ENCODE measurements at places on chromosomes 13 and 19.

DNA sequence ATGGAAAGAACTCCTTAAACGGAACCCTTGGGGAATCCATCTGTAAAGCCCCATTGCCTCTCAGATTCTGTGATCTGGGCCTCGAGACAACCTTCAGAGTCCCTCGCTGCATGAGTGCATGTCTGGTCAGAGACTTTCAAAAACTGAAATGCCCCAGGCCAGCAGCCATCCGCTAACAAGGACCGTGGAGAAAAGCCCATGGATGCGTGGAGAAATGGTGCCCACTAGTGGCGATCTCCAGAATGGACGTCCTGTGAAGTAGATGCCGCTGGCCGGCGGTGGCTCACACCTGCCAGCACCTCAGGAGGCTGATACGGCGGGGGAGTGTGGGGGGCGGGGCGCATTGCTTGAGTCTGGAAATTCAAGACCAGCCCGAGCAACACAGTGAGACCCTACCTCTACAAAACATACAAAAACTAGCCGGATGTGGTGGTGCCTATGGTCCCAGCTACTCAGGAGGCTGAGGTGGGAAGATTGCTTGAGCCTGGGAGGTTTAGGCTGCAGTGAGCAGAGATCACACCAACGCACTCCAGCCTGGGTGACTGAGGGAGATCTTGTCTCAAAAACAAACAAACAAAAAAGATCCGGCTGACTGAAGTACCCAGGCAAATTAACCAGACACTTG, 7.9 kb upstream of the CDC16 start:
- DNase-seq: peak; percentile 59

DNA sequence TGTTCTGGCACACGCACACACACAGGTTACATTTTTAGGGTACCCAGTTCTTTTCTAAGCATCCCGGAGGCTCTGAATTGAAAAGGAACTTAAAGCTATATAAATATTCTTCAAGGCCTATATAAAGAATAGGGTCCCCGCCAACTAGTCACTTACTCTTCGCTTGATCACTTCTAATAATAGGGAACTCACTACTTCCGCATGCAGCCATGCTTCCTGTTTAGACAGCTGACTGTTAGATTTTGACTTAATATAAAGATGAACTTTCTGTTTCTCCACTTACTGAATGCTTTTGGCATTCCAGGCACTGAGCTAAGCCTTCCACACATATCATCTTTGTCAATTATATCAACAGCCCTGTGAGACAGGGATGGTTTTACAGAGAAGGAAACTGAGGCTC, 259.6 kb downstream of the TSHZ3 start:
- no peak for DNase-seq

- DNase-seq: peak; percentile 70
These were observed 14.4 kb downstream of the CAPN12 start for GRCh38 chr19:38729653-38730469.

- no peak for DNase-seq
These were observed 230.2 kb upstream of the TRPC4 start for GRCh38 chr13:38099751-38100150.

GRCh38 chr13:101835920-101836319, 383.4 kb downstream of the ITGBL1 start:
- no peak for DNase-seq

GRCh38 chr13:77375560-77376108, 48.7 kb upstream of the MYCBP2 start:
- DNase-seq: no peak

DNA sequence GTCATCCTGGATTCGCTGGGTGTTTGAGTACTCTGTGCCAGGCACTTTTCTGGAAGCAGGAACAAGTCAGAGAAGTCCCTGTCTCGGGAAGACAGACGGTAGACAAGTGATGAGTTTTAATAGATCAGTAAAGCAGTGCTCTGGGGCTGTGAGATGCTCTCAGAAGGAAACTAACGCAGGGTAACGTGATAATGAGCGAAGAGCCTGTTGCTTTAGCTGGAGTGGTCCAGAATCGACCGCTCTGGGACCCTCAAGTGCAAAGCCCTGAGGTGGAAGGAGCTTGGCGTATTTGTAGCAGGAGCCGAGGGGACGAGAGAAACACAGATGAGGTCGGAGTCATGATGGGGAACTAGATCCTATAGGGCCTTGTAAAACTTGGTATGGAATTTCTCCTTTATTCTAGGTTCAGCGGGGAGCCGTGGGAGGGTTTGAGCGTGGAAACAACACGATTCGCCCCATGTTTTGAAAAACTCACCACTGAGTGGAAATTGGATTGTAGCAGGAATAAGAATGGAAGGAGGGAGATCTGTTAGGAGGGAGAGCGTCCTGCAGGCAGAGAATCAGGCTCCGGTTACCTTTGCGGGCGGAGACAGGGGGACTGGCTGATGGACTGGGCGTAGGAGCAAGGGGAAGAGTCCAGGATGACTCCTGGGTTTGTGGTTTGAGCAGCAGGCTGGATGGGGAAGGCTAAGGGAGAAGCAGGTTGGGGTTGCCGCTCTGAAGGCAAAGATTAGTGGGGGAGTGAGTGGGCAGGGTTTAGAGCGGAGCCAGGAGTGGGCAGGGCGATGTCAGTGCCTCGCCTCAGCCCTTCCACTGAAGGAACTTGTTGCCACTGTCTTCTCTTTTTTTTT, 763 bp downstream of the POLD1 start:
- DNase-seq: no peak

DNA sequence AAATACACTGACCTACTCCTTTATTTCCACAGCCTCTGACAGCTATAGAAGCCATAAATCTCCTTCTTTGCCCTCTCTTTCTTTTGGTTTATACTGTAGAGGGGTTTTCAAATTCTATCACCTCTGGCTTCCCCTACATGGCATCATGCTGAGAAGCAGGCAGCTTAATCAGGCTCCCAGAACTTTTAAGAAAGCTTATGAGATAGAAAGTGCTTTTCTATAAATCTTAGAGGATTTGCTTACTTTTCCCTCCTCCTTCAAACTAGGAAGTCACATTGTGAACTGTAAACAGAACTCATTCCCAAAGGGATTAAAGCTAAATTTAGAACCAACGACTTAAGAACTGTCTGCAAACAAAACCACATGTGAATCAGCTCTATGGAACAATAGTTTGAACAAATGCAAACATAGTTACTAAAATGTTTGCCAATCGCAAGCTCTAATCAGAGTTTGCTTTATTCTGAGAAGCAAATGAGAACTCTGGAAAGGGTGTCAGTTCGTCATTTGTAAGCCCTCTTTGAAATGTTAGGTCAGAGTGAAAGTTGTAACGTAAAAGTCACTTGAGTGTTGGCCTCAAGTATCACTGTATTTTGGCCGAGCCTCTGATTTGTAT, 344.1 kb downstream of the RFC3 start:
- no peak for DNase-seq

GRCh38 chr13:108419768-108420167, 150.2 kb downstream of the TNFSF13B start:
- no peak for DNase-seq

DNA sequence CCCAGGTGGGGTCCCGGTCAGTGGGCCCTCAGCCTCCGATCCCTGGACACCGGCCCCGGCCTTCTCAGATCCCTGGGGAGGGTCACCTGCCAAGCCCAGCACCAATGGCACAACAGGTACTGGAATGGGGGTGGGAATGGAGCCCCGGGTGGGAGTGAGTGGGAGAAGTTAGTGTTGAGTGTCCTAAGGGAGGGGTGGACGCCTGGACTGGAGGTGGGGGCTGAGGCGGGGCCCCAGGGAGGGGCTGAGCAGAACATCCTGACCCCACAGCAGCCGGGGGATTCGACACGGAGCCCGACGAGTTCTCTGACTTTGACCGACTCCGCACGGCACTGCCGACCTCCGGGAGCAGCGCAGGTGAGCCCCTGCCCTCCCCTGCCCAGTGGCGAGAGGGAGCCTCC, 17.7 kb downstream of the EPN1 start:
- DNase-seq: no peak

GRCh38 chr13:89514534-89515312, 1832.8 kb upstream of the MIR17HG start:
- no peak for DNase-seq

DNA sequence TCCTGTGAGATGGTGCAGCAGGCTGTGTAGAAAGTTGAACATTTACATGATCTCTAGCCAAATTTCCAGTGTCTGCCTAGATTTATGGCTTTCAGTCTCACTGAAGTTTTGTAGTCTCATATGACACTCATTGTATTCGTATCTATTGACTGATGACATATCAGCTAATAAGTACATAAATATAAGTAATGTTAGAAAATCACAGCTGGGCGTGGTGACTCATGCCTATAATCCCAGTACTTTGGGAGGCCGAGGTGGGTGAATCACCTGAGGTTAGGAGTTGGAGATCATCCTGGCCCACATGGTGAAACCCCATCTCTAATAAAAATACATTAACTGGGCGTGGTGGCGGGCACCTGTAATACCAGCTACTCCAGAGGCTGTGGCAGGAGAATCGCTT, 54.7 kb upstream of the HTR2A start:
- no peak for DNase-seq

DNA sequence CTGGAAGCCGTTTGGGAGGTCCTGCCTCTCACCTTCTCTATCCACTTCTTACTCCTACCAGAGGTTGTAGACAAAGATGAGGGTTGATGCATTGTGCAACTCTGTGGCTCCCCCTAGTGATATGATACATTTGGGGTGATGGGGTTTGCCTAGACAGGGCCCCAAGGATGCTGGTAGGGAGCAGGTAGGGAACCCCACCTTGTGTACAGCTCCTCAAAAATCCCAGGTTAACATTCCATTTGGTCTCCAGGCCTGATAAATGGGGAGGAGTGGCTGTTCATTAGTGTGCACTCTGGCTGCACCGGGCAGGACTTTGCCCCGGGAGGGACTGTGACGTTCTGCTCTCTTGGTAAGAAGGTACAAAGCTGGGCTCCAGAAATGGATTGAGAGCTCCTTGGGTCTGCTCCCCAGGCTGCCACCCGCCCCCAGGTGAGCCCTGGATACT, 19.2 kb downstream of the SIGLEC8 start:
- no peak for DNase-seq

DNA sequence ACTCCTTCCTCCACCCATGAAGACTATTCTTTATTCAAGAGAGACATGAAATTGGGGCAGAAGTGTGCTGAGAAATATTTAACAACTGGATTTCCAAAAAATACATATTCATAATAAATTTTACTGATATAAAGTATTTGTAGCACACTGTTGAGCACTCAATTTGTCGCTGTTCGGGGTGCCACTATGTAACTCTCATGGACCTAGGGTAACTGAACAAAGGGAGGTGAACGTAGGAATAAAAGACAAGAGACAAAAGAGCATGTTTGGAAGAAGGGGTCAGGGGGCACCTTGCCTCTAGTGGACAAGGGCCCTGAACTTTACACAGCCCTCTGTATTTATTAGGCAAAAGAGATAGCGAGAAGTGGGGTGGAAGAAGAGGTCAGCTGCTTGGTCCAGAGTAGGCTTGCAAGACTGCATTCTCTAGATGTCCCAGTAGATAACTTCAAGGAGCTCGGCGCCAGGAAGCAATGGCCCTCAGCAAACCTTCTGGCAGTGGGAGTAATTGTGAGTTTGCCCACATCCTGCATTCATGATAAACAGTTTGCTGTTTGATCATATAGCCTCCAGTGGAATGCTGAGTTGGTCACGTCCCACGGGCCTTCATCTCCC, 4.5 kb upstream of the ZNF175 start:
- no peak for DNase-seq

GRCh38 chr13:110643324-110643723, 28.0 kb downstream of the NAXD start:
- DNase-seq: no peak

DNA sequence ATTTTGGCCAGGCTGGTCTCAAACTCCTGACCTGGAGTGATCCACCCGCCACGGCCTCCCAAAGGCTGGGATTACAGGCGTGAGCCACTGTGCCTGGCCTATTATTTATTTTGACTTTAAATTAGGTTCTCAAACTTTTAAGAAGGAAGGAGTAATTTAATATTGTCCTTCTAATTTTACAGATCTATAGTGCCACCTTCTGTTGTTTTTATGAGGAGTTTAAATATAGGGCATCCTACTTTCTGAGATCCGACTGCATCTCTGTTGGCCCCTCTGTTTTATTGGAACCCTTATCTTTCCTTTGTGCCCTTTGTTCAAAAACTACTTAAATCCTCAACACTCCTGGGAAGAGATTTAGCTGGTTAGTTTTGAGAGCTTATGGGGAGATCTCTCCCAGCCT, 25.4 kb upstream of the ZMYM5 start:
- DNase-seq: no peak

GRCh38 chr19:37961198-37961597, 54.2 kb downstream of the SIPA1L3 start:
- DNase-seq: no peak

DNA sequence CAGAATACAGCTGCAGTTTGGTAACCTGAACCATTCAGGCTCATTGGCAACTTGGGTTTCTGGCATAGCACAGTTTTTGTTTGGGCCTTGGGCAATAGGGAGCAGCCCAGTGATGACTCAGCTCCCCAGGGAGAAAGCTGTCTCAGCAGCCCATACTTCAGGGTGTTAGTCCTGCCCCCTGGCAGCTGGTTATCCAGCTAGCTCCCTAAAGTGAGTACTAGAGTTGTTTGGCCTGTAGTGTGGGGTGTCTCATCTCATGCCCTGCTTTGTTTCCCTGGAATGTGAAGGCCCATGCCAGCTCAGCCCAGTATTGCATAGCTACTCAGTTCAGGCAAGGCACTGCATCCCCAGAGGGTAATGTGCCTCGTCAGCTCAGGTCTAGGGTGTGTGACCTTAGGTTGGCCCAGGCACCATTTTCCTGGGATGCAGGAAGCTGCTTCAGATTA, 18.2 kb upstream of the ZNF543 start:
- no peak for DNase-seq

DNA sequence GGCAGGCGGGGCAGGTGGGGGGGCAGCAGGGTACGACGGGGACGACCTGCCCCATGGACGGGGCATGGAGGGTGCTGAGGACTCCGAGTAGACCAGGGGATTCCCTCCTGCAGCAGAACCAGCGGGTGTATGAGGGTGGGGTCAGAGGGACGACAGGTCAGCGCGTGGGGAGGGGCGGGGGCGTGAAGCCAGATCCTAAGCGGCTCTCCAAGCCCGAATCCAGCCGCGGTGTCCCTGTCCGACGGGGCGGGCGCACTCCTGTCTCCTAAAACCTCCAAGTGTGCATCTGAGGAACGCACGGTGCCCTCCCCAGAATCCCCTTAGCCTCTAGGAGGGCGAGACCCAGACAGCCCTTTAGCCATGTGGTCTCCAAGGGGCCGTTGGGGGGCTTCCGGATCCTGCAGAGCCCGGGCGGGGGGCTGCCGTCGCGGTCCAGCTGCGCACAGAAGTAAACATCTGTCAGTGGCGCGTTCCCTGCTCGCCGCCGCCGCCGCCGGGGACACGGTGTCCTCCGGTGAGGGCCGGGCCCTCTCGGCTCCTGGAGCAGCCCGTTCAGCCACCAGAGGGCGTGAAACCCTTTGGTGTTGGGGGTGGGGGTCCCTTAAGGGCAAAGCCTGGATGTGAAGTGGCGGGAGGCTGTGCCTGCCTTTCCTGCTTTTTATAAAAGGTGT, 730 bp downstream of the NRTN start:
- DNase-seq: peak; percentile 41
